ENCODE measurements at places on chromosomes 6 and 20. TPM values are rescaled to one million over a fixed set of nuclear protein-coding genes. Genes with fewer than 3 reads are reported as not detected.
A peak's percentile ranks its signal among the peaks of the same experiment; 100 is the strongest.

GRCh38 chr6:64084185-64084663 lies 448.6 kb downstream of the PHF3 start:
- no peaks in the 10 kb centered on the region for H3K27me3 ChIP-seq
- H3K4me1 ChIP-seq = no peaks in the 10 kb centered on the region
- no peak for DNase-seq
- no peak overlapping the region for H3K27ac ChIP-seq

- H3K27ac ChIP-seq = peak overlapping the region; percentile 62
- H3K36me3 ChIP-seq = no peaks in the 10 kb centered on the region
- no peak for DNase-seq
- H3K4me1 ChIP-seq = peaks cover 15% of the 10 kb centered on the region
- H3K4me3 ChIP-seq = peak overlapping the region; percentile 50
- peaks cover 4% of the 10 kb centered on the region for H3K27me3 ChIP-seq
Observed at GRCh38 chr6:118187568-118188164, 280.6 kb downstream of the SLC35F1 start.

HCRTR2 gene
- not detected for total RNA-seq

NANP gene
- 10.2 TPM for total RNA-seq

DNA sequence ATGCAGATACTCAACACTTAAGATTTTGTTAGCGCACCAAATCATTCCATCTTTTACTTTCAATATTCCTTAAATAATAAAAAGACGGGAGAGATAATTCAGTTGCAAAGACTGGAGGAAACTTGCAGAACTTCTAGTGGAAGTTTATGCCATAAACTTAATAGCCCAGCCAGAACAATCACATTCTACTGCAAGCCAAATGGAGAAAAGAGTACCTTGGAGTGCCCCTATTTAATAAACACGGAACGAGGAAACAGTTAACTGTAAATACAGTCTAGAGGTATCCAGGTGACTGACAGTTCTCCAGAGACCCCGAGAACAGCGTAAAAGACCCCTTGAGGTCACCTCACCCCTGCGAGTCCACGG lies 635 bp downstream of the SLC35B3 start:
- peak overlapping the region; percentile 96 for H3K27ac ChIP-seq
- peaks cover 35% of the 10 kb centered on the region for H3K4me1 ChIP-seq
- no peaks in the 10 kb centered on the region for H3K27me3 ChIP-seq
- DNase-seq = no peak

DNA sequence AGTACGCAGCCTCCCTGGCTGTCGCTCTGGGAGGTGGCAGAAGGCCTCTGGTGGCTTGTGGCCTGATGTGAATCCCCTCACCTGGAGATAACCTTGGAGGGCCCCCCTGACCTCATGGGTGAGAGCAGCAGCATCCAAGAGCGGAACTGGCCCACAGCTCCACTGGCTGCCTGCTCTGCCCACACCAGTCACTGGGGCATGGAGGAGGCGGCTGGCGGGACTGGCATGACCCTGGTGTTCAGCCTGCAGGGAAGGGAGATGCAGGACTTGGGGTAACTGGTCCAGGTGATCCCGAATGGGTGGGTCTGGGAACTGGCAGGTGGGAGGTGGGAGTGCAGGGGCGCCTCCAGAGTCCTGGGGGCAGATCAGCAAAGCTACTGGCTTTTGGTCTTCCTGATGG lies 10.6 kb upstream of the DSN1 start:
- no peaks in the 10 kb centered on the region for H3K27me3 ChIP-seq
- H3K4me3 ChIP-seq = no peak overlapping the region
- no peaks in the 10 kb centered on the region for H3K36me3 ChIP-seq

GRCh38 chr6:129966125-129966524 lies 52.3 kb upstream of the L3MBTL3 start:
- H3K27ac ChIP-seq = no peak overlapping the region
- no peak for DNase-seq
- H3K4me3 ChIP-seq = no peak overlapping the region
- no peaks in the 10 kb centered on the region for H3K36me3 ChIP-seq

FABP7 gene
- total RNA-seq = not detected

DNA sequence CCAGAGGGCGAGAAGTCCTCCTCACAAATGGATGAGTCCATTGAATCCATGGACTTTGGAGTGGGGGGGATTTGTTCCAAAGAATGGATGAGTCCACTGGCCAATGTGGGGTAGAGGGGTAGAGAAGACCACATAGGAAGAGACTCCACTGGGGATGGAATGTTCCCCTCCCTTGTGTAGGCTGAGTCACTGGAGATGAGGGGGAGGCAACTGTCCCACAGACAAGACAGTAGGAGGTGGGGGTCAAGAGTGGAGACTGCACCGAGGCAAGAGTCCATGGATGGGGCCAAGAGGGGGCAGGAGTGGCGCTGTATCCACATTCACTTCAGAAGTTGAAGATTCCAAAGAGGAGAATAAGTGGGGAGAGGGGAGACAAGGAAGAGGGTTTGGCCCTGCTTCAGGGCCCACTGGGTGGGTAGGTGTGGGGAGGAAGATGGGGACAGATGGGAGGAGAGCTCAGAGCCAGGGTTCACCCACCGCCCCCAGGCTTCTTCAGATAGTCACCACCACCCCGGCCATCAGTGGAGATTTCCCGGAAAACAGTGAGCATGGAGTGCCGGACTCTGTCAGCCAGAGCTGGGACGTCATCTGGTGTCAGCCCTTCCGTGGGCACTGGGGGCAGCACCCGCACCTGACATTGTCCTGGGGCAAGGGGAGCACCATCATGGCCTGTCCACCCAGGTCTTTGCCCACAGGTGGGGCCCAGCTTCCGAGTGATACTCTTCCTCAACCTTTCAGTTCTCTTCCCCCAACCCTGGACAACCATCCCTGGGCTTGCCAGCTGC lies 4.6 kb downstream of the EGFL8 start:
- H3K4me1 ChIP-seq = peaks cover 17% of the 10 kb centered on the region
- H3K27me3 ChIP-seq = no peaks in the 10 kb centered on the region
- H3K27ac ChIP-seq = no peak overlapping the region
- H3K4me3 ChIP-seq = no peak overlapping the region
- peaks cover 23% of the 10 kb centered on the region for H3K36me3 ChIP-seq

GRCh38 chr20:21832442-21833385 lies 127.2 kb downstream of the PAX1 start:
- no peak for DNase-seq
- no peaks in the 10 kb centered on the region for H3K4me1 ChIP-seq
- H3K36me3 ChIP-seq = no peaks in the 10 kb centered on the region
- no peak overlapping the region for H3K4me3 ChIP-seq

GRCh38 chr6:170182781-170183120 lies 108.1 kb downstream of the DLL1 start:
- H3K4me1 ChIP-seq = peaks cover 5% of the 10 kb centered on the region
- DNase-seq = no peak
- H3K27ac ChIP-seq = no peak overlapping the region
- no peak overlapping the region for H3K4me3 ChIP-seq

DNA sequence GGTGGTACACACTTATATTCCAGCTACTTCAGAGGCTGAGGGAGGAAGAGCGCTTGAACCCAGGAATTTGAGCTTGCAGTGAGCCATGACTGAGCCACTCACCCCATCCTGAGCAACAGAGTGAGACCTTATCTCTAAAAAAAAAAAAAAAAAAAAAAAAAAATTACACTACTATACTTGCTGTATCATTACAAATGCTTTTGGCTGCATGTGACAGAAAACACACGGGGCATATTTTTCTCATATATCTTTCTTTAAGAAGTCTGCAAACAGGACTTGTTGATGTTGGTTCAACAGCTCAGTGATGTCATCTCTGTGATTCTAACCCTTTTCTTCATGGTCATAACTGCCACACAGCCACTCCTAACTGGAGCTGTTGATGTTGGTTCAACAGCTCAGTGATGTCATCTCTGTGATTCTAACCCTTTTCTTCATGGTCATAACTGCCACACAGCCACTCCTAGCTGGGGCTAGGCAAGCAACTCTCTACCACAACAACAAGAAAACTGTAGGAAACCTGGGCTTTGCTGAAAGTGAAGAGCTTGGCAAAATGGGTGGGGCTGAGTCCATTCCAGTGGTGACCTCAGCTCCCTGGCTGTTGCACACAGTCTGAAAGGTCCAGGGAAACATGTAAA lies 19.8 kb downstream of the MTFR2 start:
- no peaks in the 10 kb centered on the region for H3K27me3 ChIP-seq
- H3K4me3 ChIP-seq = no peak overlapping the region
- H3K36me3 ChIP-seq = peaks cover 32% of the 10 kb centered on the region
- no peak overlapping the region for H3K27ac ChIP-seq

TBX18 gene
- total RNA-seq = not detected

- no peak overlapping the region for H3K4me3 ChIP-seq
- DNase-seq = no peak
- H3K27me3 ChIP-seq = peaks cover 39% of the 10 kb centered on the region
Observed at GRCh38 chr6:42140756-42141602, 1.4 kb downstream of the C6orf132 start.

- no peak overlapping the region for H3K4me3 ChIP-seq
- DNase-seq = no peak
- peaks cover 42% of the 10 kb centered on the region for H3K27me3 ChIP-seq
- H3K4me1 ChIP-seq = peaks cover 13% of the 10 kb centered on the region
- no peak overlapping the region for H3K27ac ChIP-seq
Observed at GRCh38 chr6:151961809-151962208, 154.3 kb downstream of the ESR1 start.

DNA sequence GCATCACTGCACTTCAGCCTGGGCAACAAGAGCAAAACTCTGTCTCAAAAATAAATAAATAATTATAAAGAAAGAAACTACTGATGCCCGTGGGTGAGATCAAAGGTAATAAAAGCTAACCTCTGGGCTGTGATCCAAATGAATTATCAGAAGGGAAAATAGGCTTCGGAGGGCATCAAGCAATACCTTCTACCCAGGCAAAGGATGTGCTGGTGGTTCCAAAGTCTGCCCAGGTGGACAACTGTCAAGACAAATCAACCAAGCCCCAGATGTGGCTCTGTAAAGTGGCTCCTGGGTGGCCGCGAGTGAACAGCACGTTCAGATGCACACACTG lies 95.6 kb downstream of the SCML4 start:
- H3K4me1 ChIP-seq = peaks cover 76% of the 10 kb centered on the region
- H3K27me3 ChIP-seq = no peaks in the 10 kb centered on the region
- H3K36me3 ChIP-seq = peaks cover 26% of the 10 kb centered on the region
- H3K4me3 ChIP-seq = no peak overlapping the region
- no peak for DNase-seq

DNA sequence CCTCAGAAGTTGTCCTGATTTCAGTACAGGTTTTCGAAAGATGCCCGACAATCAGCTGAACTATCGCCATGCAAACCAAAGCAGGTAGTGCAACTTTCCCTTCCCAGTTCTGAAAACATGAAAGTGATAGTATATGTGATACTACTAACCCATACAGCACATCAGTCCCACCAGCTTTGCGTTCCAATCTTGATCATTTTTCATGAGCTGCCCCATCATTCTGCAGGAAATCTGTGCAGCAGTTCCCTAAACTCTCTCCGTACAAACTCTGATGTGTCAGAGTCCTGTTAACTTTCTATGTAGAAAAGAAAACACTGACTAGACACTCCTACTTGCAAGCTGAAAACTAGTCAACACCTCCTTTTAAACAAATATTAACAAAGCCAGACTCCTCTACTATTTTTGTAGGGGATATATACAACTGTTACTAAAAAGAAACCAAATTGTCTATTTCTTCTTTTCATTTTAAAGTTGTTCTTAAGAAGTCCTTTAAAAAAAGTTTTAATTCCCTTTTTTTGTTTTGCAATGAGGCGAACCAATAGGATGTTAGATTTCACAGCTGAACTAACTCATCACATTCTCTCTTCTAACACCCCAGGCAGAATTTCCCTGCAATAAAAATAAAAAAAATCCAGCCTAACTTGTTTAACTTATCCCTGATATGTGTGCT lies 99.6 kb upstream of the DST start:
- H3K4me3 ChIP-seq = no peak overlapping the region
- peaks cover 15% of the 10 kb centered on the region for H3K27me3 ChIP-seq
- H3K27ac ChIP-seq = no peak overlapping the region
- H3K4me1 ChIP-seq = peaks cover 3% of the 10 kb centered on the region

DNA sequence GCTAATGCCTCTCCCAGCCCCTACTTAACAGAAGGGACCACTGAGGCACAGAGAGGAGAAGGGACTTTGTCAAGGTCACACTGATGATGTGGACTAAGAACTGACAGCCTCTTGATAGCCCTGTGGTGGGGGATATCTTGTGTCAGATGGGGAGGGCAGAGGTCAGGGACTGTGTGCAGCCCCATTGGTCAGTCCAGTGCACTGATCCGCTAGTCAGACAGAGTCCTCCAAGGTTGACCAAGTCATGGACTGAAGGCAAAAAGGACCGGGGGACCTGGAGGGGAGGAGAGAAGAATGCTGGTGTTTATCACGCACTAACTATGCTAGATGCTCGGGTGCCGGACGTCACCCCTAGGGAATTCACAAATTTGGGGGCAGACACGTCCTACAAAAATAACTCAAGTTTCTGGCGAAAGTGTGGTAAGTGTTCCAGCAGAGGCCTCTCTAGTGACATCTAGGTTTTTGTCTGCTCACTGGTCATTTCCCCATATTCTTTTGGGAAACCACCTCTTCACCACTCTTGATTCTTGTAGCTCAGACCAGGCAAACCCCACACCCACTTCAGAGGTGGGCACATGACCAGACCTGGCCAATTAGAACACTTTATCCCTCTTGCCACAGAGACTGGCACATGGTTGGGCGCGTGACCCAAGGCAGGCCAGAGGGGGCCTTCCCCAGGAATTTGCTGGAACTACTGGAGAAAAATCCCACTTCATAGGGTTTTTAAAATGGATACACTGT lies 21.0 kb downstream of the TCF15 start:
- peaks cover 21% of the 10 kb centered on the region for H3K27me3 ChIP-seq
- no peak overlapping the region for H3K27ac ChIP-seq
- no peaks in the 10 kb centered on the region for H3K36me3 ChIP-seq
- H3K4me3 ChIP-seq = no peak overlapping the region
- H3K4me1 ChIP-seq = no peaks in the 10 kb centered on the region
- no peak for DNase-seq

DNA sequence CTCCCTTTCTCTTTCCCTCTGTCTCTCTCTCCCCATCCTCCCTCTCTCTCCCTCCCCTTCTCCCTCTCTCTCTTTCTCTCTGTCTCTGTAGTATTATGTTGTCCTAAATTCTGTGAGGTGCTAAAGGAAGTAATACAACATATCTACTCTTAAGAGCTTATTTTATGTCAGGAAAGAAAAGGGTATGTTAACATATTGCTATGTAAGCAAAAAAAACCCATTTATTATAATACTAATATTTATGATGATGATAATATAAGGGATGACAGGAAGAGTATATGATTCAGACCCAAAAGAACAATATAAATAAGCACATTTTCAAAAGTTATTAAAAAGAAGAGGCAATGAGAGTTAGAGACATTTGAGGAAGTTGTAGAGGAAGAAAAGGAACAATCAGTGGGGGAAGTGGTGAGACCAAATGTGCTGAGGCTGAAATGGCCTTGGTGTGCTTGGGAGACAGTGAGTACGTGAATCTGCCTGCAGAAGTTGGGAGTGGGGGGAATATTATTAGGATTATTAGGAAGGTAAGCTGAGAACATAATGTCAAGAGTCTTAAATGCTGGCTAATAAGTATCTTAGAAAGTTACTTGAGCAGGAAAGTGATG lies 303.6 kb upstream of the FERMT1 start:
- H3K27me3 ChIP-seq = no peaks in the 10 kb centered on the region
- H3K4me1 ChIP-seq = no peaks in the 10 kb centered on the region
- DNase-seq = no peak
- no peaks in the 10 kb centered on the region for H3K36me3 ChIP-seq
- no peak overlapping the region for H3K27ac ChIP-seq
